Mesangial cell (primary cell): ENCODE measurements at places on chromosomes 5 and 9. TPM values are rescaled to one million over a fixed set of nuclear protein-coding genes. Genes with fewer than 3 reads are reported as not detected.

Gene PLCXD3
- total RNA-seq, result not detected in 2 replicates

Gene ISCA1
- 20.3 and 22.5 TPM in 2 replicates for total RNA-seq

Gene ANKRD55
- not detected in 2 replicates for total RNA-seq

Gene OR1J2
- total RNA-seq, result not detected in 2 replicates

Gene MAP3K1
- total RNA-seq, result 6.5 and 23.8 TPM in 2 replicates

Gene SELENOP
- 0.65 and 1.3 TPM in 2 replicates for total RNA-seq

Gene SEMA6A
- total RNA-seq, result 0.98 and 14.2 TPM in 2 replicates

Gene CAVIN4
- total RNA-seq, result 0.25 and 0.33 TPM in 2 replicates

Gene NUTM2F
- not detected in 2 replicates for total RNA-seq

Gene SRP19
- total RNA-seq, result 13.1 and 32.4 TPM in 2 replicates

Gene SOHLH1
- not detected in 2 replicates for total RNA-seq

Gene CNTFR
- total RNA-seq, result not detected in 2 replicates

Gene SPAAR
- 0.16 TPM in 1 of 2 replicates, not detected in the other for total RNA-seq

Gene PSD2
- under 0.01 and 0.25 TPM in 2 replicates for total RNA-seq

Gene PCDHB2
- 0.49 and 0.76 TPM in 2 replicates for total RNA-seq

Gene ZFP37
- 0.98 and 1.0 TPM in 2 replicates for total RNA-seq

Gene RAB3C
- under 0.01 TPM in 1 of 2 replicates, not detected in the other for total RNA-seq

Gene JMY
- 2.6 and 9.8 TPM in 2 replicates for total RNA-seq

Gene ALDOB
- total RNA-seq, result not detected in 2 replicates

Gene TRIM36
- total RNA-seq, result 0.76 and 2.1 TPM in 2 replicates

Gene OR13C2
- not detected in 2 replicates for total RNA-seq

Gene PCDHA3
- total RNA-seq, result under 0.01 and 0.13 TPM in 2 replicates

Gene FGF18
- total RNA-seq, result 0.33 and 14.1 TPM in 2 replicates

Gene PSMD5
- 26.6 and 34.1 TPM in 2 replicates for total RNA-seq

Gene MEIKIN
- total RNA-seq, result not detected in 2 replicates

Gene LRRC70
- 0.16 and 0.38 TPM in 2 replicates for total RNA-seq

Gene ENTPD8
- total RNA-seq, result 0.38 TPM in 1 of 2 replicates, not detected in the other

Gene TAF1L
- total RNA-seq, result not detected in 2 replicates

Gene FGFR4
- 15.8 and 25.6 TPM in 2 replicates for total RNA-seq

Gene MAMDC4
- total RNA-seq, result 1.8 and 3.2 TPM in 2 replicates

Gene SPINK4
- total RNA-seq, result not detected in 2 replicates

Gene TOMM5
- 98.8 and 198 TPM in 2 replicates for total RNA-seq

Gene ZDHHC11
- total RNA-seq, result 0.16 and 0.25 TPM in 2 replicates

Gene NR6A1
- total RNA-seq, result 0.49 and 0.51 TPM in 2 replicates

Gene PCDH1
- total RNA-seq, result 0.76 and 1.1 TPM in 2 replicates

Gene IRX2
- total RNA-seq, result 0.33 and 4.6 TPM in 2 replicates

Gene ECSCR
- total RNA-seq, result 0.65 TPM in 1 of 2 replicates, not detected in the other

Gene GABRA6
- total RNA-seq, result not detected in 2 replicates

Gene ISL1
- not detected in 2 replicates for total RNA-seq

Gene FOXI1
- total RNA-seq, result not detected in 2 replicates

Gene MPDZ
- total RNA-seq, result 17.1 and 17.6 TPM in 2 replicates

Gene FKBP15
- 12.4 and 13.1 TPM in 2 replicates for total RNA-seq

Gene MEGF10
- 1.1 and 6.8 TPM in 2 replicates for total RNA-seq

Gene OBP2B
- not detected in 2 replicates for total RNA-seq

Gene IL3
- total RNA-seq, result not detected in 2 replicates

Gene NKD2
- 0.13 TPM in 1 of 2 replicates, not detected in the other for total RNA-seq

Gene TIFAB
- not detected in 2 replicates for total RNA-seq

Gene ANGPTL2
- 0.98 and 3.7 TPM in 2 replicates for total RNA-seq
